ENCODE measurements at places on chromosomes 3 and 15.
A peak's percentile ranks its signal among the peaks of the same experiment; 100 is the strongest.

DNA sequence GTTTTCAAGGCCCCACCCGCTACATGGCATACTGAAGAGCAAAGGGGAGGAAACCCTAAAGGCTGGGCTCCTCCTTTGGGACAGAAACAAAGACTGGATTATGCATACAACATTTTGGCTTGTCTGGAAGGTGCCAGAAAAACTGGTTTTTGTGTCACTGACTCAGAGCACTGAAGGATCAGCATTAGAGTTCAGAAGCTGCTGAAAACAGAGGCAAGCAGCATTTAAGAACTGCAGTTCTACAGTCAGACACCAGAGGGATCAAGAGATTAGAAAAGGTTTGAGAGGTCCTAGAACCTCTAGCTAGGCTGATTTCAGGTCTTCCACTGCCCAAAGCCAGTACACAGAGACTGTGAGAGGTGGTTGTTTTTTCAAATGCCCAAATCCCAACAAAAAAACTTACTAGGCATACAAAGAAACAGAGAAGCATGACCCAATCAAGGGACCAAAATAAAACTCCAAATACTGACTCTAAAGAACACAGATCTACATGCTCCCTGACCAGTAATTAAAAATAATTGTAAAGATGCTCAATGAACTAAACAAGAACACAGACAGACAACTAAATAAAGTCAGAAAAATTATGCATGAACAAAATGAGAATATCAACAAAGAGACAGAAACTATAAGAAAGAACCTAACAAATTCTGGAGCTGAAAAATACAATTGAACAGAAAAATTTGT lies 91.2 kb downstream of the SENP2 start:
- DNase-seq: peak; percentile 63

GRCh38 chr3:159038405-159038804 lies 236.6 kb downstream of the MFSD1 start:
- DNase-seq: no peak

DNA sequence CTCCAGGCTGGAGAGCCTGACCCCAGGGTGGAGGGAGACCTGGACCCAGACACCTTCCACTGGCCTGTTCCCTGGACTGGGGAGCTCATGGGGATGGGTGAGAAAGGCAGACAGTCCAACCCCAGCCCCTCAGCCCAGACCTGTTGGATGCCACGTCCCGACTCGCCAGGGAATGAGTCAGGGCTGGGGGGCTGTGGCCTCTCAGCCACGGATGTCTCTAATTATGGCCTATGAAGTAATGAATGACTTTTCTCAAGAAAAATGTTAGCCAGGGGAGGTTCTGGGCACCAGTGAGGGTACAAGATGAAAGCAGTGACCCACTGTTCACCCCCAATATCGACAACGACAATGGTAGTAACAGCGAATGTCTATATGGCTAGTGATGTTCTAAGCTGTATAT lies 107.0 kb upstream of the RPL32 start:
- DNase-seq: no peak

GRCh38 chr3:99999536-99999935 lies 114.8 kb downstream of the FILIP1L start:
- no peak for DNase-seq

GRCh38 chr3:74469151-74469550 lies 145.3 kb downstream of the CNTN3 start:
- no peak for DNase-seq

DNA sequence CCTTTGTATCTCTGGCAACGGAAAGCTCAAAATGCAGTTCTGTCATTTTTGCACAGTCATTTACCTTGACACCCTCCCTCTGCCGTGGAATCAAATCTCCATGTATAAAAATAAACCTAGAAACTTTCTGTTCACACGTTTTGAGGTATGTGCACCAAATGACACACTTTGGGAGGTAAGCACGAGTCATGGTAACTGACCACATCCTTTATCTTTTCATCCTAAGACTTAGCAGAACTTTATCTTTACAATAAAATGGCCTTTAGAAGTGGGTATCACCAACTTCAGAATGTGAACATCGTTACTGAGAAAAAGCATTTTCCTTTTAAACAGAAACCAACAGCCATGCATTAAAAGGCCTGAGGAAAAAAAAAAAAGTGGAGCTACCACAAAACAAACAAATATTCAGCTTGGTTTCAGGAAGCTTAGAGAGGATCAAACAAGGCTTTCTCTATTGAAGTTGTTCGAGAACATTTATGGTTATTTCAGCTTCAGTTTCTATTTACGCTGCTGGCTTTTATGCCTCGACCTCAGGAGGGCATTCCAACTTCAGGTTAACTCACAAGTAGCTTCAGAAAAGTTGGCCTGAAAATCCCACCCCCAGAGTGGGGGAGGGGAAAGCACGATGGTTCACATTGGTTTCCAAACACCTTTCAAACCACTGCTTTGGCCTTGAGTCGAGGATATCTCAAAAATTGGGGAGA lies 171.1 kb upstream of the ICE2 start:
- DNase-seq: no peak

GRCh38 chr15:38127306-38127771 lies 125.3 kb upstream of the SPRED1 start:
- no peak for DNase-seq

DNA sequence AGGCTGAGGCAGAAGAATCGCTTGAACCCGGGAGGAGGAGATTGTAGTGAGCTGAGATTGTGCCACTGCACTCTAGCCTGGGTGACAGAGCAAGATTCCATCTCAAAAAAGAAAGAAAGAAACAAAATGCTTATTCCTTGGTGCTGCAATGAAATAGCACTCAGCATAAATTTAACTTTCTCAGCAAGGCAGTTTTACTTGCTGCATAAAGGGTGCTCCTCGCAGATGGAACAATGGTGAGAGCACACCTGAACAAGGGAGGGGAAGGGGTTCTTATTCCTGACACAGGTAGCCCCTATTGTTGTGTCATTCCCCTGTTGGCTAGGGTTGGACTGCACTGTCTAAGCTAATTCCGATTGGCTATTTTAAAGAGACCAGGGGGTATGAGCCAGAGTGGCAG lies 17.1 kb downstream of the PAK2 start:
- no peak for DNase-seq

DNA sequence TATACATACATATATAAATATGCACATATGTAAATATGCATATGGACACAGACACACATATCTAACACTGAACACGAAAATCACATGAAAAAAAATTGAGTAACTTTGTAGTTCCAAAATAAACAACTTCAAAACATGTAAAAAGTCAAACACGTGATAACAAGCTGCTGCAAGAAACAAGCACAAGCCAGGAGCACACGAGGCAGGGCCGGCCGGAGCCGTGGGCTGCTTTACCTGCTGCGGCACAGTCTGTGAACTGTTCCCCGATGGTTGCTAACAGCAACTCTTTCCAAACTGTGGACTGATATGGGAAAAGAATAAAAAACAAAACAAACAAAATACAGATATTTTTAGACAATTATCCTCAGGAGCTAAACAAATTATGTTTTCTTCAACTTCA lies 31.6 kb downstream of the EIF4E3 start:
- no peak for DNase-seq

DNA sequence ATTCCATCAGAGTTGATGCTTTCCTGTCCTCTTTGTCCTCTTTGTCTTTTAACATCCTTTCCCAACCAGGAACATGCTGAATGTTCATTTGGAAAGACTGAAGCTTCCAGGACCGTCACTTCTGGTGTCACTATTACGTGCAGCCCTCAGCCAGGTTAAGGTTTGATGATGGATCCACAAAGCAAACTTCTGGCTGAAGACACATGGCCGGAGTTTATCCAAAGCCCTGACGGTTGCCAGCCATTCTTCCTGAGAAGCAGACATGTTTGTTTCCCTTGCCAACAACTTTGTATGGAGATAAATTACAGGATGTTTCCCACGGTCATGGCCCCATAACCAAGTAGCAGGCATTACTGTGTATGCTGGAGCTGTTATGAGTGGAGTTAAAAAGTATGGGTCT lies 236.9 kb downstream of the THSD4 start:
- DNase-seq: no peak

DNA sequence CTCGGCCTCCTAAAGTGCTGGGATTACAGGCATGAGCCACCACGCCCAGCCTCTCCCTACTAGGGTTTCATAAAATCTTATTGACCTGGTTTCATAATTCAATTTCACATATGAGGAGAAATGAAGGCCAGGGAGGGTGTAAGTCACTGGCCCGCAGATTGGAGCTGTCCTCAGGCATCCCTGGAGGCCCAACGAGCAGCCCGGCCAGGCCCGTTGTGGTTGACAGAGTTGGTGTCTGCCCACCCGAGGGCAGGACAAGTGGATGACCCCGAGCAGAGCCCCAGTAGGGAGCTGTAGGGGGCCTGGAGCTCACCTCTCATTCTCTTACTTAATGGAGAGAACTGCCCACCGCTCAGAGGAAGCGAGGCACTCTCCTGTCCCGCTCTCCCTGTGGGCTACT lies 78.9 kb downstream of the CPN2 start:
- DNase-seq: no peak

DNA sequence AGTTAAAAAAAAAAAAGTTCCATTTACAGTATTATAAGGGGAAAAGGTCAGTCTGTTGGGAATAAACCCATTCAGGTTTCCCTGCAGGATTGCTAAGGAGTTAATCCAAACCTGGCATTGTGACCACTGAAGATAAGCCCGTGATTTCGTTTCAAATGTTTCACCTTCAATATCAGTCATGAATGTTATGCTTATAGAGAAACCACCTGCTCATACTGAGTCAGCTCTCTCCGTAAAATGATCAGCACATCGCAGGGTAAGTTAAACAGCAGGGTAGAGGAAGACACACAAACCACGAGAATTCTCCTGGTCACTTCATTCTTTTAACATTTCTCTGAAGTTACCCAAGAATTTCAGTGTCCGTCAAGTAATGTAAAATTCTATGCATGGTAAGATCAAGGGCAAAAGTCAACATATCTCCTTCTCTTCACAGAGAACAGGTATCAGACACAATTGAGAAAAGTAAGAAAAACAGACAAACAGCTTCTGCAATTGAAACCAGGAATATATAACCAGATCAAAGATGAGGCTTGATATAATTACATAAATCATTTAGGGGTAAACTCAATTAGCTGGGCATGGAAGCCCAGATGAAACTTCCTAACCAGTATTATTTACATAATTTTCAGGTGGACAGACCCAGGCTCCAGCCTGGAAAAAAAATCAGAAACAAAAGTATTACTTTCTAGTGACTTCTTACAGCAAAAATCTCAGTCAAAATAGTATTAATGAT lies 67.6 kb upstream of the ARHGEF3 start:
- DNase-seq: no peak

DNA sequence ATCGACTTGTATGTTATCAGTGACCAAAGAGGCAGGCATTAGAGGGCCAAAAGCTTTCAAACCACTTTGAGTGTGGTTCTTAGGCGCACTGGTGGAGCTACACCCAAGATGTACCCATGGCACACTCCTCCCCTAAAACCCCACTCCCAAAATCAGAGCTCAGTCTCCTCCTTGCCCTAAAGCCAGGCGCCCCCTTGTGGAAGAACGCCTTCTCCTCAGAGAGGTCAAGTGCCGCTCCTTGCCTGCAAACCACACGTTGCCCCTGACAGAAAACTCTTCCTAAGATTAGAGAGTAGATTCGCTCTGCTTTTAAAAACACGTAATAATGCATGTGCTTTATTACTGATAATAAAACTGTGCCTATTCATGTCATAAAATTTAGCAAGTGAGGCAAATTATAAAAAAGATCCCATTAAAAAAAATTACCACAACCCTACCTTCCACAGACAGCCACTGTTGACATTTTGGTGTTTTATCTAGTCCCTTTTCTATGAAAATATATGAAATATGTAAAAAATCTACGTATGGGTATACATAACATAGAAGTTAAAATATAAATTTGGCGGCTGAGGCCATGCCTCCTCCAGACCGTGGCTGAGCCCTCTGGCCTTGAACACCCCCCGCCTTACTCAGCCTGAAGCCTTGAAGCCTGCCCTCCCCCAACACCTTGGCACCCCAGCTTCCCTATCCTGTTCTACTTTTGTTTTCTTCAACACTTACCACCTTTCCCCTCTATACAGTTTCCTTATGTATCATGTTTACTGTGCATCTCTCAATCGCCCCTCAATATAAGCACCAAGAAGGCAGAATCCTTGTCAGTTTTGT lies 33.5 kb downstream of the BCL2L10 start:
- DNase-seq: peak; percentile 50

GRCh38 chr3:186946756-186947375 lies 16.5 kb downstream of the ST6GAL1 start:
- DNase-seq: no peak

GRCh38 chr15:55628369-55628730 lies 40.2 kb upstream of the PYGO1 start:
- no peak for DNase-seq

- no peak for DNase-seq
Observed at GRCh38 chr15:79372428-79372827, 59.7 kb upstream of the MINAR1 start.

DNA sequence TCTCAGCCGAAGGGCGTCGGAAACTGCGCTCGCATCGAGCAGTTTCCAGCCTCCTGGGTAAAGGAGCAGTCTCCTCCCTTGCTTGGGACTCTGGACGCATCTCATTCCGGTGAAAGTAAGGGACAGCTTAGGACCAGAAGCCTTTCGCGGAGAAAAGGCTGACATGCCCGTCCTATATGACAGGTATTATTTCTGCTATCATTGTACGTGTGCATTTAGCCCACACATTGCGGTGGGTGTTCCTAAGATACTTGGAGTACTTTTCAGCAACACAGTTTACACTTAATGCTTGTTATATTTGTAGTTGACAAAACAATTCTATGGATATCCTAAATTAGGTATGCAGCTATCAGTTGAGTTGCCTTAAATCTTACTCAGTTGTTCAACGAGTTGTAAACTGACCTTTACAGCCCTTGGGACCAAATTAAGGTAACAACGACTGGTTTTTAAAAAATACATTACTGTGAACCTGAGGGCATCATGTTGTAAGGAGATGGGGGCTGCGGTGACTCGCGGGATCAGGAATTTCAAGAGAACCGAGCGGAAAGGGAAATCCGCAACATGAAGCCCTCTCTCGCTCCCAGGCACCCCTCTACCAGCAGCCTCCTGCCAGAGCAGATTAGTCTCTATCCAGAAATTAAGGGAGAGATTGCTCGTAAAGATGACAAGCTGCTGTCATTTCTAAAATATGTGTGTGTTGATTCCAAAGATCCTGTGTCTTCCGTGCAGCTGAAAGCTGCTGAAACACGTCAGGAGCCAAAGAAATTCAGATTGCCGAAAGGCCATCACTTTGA lies 632 bp upstream of the COPS2 start:
- DNase-seq: no peak

DNA sequence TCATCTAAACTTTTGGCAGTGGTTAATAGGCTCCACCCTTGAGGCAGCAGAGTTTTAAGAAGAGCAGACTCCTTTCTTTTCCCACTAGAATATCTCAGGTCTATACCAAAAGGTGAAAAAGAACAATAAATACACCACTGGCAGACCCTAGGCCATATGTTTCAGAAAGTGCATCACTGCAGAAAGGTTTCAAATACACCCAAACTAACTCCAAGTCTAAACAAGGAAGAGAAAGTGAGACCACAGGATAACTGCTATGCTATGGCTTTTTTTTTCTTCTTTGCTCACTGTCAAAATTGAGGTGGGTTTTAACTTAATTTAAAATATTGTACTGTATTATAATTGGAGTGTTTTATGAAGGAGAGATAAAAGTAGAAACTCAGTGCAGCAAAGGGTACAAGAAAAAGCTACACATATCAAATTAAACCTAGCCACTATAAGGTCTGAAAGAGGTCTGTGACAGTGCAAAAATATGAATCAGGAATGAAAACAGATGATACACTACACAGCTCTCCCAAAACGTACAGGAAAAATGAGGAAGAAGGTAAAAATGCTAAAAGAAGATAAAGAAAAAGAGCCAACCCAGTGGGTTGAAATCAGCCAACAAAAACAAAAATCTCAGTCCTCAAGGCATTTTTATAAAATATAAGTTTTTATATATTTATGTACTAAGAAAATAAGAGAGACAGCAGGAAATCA lies 8.4 kb downstream of the SNX4 start:
- DNase-seq: no peak

Measured in NCI-H2081 (cell line).